Gastrocnemius medialis (tissue), 4 donors: ENCODE measurements at places on chromosomes 11 and 22. TPM values are rescaled to one million over a fixed set of nuclear protein-coding genes. Genes with fewer than 3 reads are reported as not detected.

PI4KA gene
- total RNA-seq: 40.1 TPM

- no peaks in the 10 kb centered on the region for H3K27me3 ChIP-seq
- DNase-seq: no peak
- H3K36me3 ChIP-seq: no peaks in the 10 kb centered on the region
- H3K4me3 ChIP-seq: no peak overlapping the region
- no peaks in the 10 kb centered on the region for H3K4me1 ChIP-seq
These were observed 45.5 kb downstream of the CELSR1 start for GRCh38 chr22:46491946-46492345.

DNA sequence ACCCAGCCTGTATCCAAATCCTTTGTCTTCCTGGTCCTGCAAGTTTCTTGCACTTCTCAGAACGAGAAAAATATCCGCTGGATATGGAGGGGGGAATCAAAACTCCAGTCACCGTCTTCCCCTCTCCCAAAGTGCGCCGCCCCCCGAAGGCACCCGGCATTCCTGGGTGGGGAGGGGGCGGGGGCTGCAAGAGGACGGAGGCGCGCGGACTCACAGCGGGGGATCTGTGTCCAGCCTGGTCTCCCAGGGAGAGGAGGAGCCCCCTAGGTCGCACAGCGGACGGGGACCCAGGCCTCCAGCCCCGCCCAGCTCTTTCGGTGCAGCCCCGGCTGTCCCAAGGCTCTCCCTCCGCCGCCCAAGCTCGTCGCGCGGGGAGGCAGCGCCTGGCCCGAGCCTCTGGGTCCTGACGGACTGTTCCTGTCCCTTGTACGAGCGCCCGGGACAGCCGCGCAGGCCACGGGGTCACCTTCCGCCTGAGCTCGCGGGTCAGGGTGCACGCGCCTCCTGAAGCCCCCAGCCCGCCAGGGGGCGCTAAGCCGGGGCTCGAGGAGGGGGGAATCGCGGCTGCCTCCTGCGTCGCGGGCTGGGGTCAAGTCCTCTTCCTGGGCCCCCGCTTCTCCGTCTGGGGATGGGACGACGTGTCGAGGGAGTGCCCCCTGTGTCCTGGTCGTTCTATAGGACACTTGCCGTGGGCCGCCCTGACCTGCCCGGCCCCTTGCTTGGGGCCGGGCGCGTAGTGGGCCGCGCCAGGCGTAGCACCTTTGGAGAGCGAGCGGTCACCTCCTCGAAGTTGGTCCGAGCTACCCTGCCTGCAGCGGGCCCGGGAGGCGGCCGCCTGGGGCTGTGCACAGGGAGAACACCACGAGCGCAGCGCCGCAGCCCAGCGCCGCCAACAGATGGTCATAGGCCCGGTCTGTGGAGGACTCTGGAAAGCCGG is 2.4 kb upstream of the WNT11 start:
- H3K4me1 ChIP-seq: peaks cover 7% of the 10 kb centered on the region
- DNase-seq: peak; percentile 60
- H3K27me3 ChIP-seq: no peaks in the 10 kb centered on the region
- H3K27ac ChIP-seq: peak overlapping the region; percentile 88

DNA sequence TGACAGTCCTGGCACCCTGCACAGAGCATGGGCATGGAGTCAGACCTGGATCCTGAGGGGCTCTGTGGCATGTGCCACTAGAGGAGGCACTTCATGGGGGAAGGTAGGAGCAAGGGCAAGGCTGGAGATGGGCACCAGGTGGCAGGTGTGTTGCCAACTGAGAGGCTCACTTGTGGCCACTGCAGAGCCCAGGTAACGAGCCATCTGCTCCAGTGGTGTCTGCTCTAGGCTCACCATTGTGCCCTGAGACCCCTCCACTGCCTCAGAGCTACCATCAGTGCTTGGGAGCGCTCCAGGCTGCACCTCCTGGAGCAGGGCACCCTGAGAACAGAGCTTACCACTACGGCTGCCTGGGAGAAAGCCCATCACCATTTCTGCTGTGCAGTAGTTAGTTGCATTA is 1.3 kb upstream of the ZDHHC8 start:
- peaks cover 27% of the 10 kb centered on the region for H3K4me1 ChIP-seq
- H3K4me3 ChIP-seq: peak overlapping the region; percentile 93
- H3K36me3 ChIP-seq: peaks cover 21% of the 10 kb centered on the region
- no peaks in the 10 kb centered on the region for H3K27me3 ChIP-seq
- DNase-seq: no peak

- no peaks in the 10 kb centered on the region for H3K36me3 ChIP-seq
- H3K4me1 ChIP-seq: peaks cover 34% of the 10 kb centered on the region
- no peaks in the 10 kb centered on the region for H3K27me3 ChIP-seq
- peak overlapping the region; percentile 47 for H3K27ac ChIP-seq
- DNase-seq: peak; percentile 12
These were observed 223.9 kb upstream of the ZBED5 start for GRCh38 chr11:11081776-11082175.

DNA sequence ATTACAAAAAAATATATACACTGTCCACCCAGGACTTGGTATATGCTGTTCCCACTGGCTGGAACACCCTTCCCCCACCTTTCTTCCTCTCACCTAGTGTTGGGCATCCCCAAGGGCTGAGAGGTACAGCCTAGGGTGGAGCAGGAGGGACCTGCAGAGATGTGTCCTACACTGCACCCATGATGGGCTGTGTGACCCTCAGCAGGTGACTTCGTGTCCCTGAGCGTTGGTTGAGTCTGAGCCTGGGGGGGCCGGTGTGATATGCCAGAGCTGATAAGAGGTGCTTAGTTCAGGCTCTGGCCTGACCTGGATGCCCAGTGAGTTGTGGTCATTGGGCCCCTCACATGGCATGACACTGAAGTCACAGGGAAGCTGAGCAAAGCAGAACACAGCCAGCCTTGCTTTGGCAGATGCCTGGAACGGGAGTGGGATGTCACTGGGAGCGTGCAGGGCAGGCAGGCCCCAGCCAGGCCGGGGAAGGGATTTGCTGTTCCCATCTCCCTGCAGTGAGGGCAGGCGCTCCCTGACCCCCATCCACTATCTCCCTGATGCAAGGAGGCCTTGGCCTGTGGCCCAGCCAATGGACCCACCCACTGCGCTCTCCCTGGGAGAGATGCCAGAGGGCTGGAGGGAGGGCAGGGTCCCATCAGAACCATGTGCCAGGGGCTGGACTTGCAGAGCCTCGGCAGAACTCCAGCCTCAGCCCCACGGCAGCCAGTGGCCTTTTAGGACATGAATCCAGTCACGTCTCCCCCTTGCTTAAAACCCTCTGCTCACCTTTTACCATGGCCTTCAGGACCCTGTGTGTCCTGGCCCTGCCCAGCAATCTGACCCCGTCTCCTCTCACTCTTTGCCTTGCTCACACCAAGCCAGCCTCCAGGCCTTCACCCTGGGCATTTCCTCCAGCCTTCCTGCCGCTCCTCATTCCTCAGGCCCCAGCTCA is 138.9 kb downstream of the MN1 start:
- no peaks in the 10 kb centered on the region for H3K27me3 ChIP-seq
- DNase-seq: peak; percentile 72
- H3K36me3 ChIP-seq: no peaks in the 10 kb centered on the region
- H3K27ac ChIP-seq: peak overlapping the region; percentile 77
- no peak overlapping the region for H3K4me3 ChIP-seq
